IMR-90 (cell line): ENCODE measurements at places on chromosomes 4 and X. TPM values are rescaled to one million over a fixed set of nuclear protein-coding genes. Genes with fewer than 3 reads are reported as not detected.

GRCh38 chr4:90174621-90175023, 47.4 kb downstream of the CCSER1 start:
- DNase-seq: no peak

DNA sequence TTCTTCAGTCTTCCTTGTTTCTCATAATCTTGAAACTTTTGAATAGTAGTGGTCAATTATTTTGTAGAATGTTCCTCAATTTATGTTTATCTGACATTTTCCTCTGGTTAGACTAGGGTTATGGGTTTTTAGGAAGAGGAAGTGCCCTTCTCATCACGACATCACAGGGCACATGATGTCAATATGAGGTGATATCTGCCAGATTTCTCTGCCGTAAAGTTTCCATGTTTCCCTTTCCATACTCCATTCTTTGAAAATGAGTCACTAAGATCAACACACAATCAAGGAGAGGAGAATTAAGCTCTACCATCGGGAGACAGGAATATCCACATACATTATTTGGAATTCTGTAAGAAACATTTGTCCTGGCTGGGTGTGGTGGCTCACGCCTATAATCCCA, 28.4 kb downstream of the RP2 start:
- DNase-seq: peak; percentile 77

DNA sequence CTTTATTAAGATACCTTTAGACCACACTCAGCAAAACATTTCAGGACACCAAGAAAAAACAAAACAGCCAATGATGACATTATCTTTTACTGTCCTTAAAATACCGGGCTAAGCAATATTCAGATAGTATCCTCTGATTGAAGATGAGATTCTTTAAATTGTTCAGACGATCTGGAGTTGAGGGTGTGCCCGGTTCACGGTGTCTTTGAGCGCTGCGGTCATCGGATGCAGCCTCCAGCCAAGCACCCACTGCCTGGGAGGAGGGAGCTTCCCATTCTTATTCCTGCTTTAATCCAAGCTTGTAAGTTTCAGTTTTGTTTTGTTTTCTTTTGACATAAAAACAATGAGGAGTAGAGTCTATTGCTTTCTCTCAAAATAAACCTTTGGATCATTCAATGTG, 14.1 kb downstream of the FAM149A start:
- no peak for DNase-seq

TEC gene
- total RNA-seq: 0.54 and 1.1 TPM in 2 replicates

DNA sequence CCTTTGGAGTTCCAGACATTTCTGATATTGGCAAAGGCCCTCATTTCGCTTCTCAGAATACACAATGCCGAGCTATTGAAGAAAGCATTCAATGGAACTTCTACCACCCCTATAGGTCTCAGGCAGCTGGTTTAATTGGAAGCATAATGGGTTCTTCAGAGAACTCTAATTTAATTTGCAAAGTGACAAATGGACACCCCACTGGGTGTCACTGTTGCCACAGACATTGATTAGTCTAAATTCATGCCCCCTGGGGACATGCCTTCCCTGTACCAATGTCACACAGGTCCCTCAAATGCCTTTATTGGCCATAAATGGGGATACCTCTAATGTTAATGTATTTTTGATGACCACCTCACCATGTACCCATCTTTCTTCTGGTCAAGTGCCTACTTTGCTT, 22.9 kb upstream of the TMEM255A start:
- DNase-seq: no peak

DNA sequence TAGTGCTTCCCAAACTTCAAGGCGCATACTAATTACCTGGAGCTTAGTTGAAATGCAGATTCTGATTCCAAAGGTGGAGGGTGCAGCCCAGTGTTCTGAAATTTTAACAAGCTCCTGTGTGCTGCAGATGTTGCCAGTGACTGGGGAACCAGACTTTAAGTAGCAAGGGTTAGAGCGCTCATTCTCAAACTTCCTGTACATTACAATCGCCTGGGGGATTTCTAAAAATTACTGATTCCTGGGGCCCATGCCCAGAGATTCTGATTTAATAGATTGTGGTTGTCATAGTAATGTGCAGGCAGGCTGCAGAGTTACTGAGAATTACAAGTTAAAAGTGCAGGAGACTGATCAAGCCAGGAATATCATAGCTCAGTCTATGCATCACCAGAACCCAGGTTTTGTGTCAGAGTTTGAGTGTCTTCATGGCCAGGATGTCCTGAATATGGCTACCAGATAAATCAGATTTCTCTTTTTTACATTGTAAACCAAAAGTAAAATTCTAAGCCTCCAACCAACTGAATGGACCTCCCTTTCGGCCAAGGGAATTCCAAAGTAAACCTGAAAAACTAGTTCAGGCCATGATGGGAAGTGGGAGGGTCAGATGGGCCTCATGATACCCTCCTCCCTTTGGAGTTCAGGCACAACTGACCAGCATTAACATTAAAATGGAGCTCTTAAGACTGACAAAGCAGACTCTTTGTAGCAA, 121.6 kb downstream of the ATXN3L start:
- no peak for DNase-seq

DNA sequence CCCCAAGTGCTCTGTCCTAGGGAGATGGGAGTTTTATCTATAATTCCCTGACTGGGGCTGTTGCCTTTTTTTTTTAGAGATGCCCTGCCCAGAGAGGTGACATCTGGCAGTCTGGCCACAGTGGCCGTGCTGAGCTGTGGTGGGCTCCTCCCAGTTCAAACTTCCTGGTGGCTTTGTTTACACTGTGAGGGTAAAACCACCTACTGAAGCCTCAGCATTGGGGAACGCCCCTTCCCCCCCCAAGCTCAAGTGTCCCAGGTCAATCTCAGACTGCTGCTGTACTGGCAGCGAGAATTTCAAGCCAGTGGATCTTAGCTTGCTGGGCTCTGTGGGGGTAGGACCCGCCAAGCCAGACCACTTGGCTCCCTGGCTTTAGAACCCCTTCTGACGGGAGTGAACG, 38.3 kb upstream of the CBLL2 start:
- DNase-seq: no peak
